ENCODE measurements at places on chromosomes 6 and 20. TPM values are rescaled to one million over a fixed set of nuclear protein-coding genes. Genes with fewer than 3 reads are reported as not detected.

- peak; percentile 34 for DNase-seq
Observed at GRCh38 chr6:32118782-32119628, 9.0 kb downstream of the ATF6B start.

- no peak for DNase-seq
Observed at GRCh38 chr20:64101731-64102621, 5.4 kb downstream of the NPBWR2 start.

DNA sequence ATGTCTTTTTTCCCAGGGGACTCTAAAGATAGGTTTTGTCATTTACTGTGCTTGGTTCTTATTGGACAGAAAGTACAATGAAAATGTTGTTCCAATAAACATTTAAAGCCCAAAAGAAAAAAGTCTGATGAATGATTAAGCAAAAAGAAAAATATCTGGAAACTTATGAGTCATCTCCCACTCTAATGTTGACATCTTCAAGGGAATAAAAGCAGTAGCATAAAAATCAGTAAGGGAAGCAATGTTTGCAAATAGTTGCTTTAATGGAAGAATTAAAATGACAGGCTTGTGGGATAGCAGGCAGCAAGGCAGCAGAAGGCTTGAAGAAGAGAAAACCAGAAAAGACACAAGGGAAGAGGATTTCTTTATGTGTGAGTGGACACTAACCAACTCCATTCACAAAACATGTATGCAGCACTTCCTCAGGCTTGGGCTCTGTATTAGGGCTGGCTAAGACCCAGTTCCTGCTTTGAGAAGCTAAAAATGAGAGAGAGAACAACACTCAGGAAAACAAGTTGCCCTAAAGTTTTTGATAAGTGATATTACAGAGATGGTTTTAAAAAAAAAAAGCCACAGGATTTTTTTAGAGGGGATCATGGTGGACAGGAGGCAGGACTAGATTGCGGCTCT, 263.2 kb upstream of the NT5E start:
- no peak for DNase-seq

DNA sequence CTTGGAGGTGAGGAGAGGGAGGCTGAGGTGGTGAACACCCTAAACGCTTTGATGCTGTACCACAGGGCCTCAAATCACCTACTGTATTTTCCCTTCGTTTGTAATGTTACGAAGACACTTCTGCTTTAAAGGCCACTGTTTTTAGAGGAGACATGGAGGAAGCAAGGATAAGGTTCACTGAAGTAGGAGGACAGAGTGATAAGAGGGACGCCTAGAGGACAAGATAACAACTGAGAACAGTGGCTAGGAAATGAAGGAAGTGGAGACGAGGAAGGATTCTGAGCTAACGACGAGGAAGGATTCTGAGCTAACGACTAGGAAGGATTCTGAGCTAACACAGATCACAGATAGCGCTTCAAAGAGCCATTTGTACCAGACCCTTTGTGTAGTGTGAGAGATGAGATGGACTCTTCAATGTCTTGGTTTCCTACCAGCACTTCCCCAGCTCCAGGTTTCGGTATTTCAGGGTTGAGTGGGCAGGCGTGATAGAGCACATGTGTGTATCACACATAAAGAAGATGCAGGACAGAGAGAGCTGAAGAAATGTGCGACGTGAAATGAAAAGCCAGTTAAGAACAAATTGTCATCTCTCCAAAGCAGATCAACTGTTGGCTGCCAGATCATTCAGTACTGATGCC, 7.5 kb downstream of the SF3B5 start:
- no peak for DNase-seq

- DNase-seq, result no peak
Observed at GRCh38 chr6:151808371-151809241, 1.1 kb downstream of the ESR1 start.

Gene KCNG1
- total RNA-seq, result 2.2 TPM

Data from esophagus squamous epithelium (tissue), 5 donors.